ENCODE measurements at places on chromosomes 16 and 17.

GRCh38 chr17:76189741-76190140 lies 48.7 kb upstream of the FOXJ1 start:
- no peak for DNase-seq

GRCh38 chr16:61791464-61791863 lies 244.8 kb downstream of the CDH8 start:
- no peak for DNase-seq

DNA sequence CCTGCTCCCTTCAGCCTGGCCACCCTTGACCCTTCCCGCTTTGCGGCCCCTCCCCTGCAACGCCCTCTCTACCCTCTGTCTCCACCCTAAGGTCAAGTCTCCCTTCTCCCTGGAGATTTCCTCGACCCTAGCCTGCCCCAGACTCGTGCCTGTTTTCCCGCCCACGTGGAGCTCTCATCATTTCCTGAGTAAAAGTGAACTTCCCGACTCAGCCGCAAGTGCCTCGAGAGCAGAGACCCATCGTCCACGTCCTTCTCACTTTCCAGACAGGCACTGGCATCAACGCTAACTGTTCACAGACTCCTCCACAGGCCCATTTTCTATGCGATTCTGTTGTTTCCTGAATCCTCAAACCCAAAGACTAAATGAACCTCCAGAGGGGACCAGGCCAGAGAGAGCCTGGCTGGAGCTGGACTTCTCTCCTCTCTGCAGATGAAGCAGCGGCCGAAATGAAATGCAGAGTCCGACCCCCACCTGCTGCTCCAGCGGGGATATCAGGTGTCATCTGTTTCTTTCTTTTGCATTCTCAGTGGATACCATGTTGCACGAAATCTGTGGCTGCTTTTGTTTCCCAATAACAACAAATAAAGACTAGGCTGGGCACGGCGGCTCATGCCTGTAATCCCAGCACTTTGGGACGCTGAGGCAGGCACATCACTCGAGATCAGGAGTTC lies 52.5 kb downstream of the RTN4RL1 start:
- DNase-seq, result no peak

- peak; percentile 78 for DNase-seq
These were observed 29.1 kb upstream of the ITGA3 start for GRCh38 chr17:50026837-50027171.

DNA sequence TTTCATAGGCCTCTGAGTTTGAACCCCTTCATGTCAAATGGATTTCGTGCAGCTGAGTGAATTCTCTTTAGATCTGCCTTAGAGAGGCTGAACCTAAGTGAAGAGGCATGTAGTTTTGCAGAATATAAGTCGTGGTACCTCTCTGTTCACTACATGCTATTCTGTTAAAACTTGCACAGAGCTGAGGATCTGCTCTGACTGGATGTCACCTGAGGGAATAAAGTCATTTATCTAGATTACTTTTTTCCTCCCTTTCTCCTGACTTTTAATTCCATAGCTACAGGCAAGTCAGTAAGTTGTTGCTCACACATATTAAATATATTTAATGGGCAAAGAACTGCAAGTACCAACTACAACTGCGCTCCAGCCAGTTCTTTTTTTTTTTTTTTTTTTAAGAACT lies 64.7 kb downstream of the WNT3 start:
- DNase-seq, result no peak

- DNase-seq, result no peak
These were observed 6.4 kb downstream of the PFAS start for GRCh38 chr17:8255499-8255898.

GRCh38 chr17:72970246-72970645 lies 122.2 kb downstream of the SLC39A11 start:
- no peak for DNase-seq

DNA sequence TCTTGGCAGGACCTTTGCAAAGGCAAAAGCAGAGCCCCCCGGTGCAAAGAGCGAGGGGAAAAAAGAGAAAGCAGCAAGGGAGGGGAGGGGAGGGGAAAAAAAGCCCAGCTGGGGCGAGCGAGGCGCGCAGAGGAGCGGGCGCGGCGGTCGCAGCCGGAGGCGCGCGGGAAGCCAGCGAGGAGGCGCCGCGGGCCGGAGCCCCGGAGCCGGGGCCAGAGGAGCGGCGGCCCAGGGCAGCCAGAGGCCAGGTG lies 129 bp downstream of the IRX5 start:
- no peak for DNase-seq
